ENCODE measurements at places on chromosomes 5 and 9.

- no peak for DNase-seq
These were observed 3.7 kb upstream of the CEL start for GRCh38 chr9:133058071-133058470.

- DNase-seq, result no peak
These were observed 11.4 kb downstream of the ZFAND5 start for GRCh38 chr9:72353455-72354116.

DNA sequence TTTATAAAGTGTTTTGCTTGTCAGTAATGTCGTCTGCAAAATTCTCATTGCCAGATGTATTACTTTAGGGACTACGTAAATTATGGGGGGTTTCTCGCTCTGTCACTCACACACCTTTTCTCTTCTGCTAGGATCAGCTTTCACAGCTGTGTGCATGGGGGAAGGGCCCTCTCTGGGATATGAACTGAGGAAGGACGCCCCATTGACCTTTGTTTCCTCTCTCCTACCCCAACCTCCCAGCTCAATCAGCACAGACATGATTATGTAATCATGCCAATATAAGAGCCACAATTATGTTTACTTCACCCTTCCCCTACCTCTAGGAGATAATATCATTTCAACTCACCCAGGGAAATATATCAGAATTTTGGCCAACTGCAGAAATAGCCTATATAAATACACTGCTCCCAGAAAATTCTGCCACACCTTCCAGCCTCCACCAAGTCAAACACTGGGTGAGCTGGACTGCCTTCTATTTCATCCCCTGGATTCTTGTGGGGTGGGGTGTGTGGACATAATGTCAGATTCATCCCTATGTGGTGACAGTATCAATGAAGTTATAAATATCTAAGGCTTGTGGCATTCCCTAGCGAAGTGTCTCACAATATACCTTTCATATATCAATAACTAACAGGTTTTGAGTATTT, 12.6 kb upstream of the SEMA5A start:
- no peak for DNase-seq

DNA sequence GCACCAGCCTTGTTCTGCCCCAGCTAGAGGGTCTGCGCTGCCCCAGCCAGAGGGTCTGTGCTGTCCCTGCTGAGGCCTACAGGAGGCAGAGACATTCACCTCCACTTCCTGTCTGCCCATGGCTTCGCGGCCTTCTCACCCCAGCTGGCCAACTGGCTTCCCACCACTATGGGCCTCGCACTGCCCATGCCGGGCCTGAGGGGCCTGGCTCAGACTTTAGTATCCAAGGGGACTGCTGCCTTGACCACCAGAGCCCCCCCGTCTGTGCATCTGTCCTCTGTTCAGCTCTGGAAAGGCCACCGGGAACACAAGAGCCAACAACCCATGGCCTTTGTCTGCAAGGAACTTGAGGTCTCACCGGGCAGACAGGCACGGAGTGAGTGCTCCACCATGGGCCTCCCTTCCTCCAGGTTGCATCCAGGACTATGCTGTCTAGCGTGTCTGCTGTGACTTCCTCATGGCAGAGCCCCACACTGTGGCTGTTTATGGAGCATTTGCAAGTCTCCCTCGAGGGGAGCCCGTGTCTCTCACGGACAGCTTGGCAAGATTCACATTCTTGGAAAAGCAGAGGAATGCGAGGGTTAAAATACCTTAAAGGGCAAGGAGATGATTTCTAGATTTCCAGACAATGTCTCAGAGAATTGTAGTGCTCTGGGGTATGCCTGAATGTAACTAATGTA, 1.7 kb downstream of the DCANP1 start:
- no peak for DNase-seq

GRCh38 chr9:77731930-77732329, 83.8 kb upstream of the GNA14 start:
- DNase-seq, result no peak

GRCh38 chr5:99122976-99123375, 194.2 kb upstream of the CHD1 start:
- DNase-seq, result no peak

- DNase-seq, result no peak
These were observed 72.5 kb upstream of the SLC1A1 start for GRCh38 chr9:4417578-4418325.

GRCh38 chr9:3215658-3216057, 310.1 kb downstream of the RFX3 start:
- no peak for DNase-seq

DNA sequence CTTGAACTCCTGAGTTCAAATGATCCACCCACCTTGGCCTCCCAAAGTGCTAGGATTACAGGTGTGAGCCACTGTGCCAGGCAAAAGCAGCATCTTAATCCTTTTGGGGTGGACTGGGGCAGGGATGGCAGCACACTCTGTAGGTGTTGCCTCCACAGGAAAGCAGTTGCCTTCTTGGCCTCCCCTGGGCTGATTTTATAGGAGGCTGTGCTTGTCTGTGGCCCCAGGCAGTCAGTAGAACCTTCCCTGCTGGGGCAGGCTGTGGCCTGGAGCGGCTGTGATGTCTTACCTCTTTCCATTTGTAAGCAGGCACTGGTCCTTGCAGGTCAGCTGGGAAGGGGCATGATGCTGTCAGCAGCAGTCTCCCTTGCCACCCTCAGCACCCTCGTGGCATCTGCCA, 49.8 kb downstream of the PRRC2B start:
- DNase-seq, result no peak

DNA sequence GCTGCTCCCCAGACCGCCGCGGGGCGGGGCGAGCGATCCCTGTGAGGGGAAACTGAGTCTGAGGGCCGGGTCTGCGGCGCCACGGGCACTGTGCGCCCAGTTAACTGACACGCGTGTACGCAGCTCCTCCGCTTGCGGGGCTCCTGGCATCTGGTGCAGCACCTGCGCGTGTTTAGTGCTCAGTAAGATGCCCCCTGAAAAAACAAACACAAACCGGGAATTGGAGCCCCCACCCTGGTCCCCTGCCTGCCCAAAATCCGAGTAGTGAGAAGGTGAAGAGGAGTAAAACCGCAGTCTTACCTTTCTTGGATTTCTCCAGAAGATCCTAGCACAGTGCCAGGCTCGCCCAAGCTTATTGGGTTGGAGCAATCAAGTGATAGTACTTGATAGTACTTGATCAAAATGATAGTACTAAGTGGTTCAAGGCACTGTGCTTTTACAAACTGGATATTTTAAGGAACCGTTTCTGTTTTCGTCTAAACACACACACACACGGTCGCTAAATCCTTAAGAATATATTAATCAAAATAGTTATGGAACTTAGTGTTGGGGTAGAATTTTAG, 2.7 kb upstream of the TRAF1 start:
- no peak for DNase-seq
